Forelimb muscle (tissue), 1 donor: ENCODE measurements at places on chromosomes 11 and 22. TPM values are rescaled to one million over a fixed set of nuclear protein-coding genes. Genes with fewer than 3 reads are reported as not detected.

DNA sequence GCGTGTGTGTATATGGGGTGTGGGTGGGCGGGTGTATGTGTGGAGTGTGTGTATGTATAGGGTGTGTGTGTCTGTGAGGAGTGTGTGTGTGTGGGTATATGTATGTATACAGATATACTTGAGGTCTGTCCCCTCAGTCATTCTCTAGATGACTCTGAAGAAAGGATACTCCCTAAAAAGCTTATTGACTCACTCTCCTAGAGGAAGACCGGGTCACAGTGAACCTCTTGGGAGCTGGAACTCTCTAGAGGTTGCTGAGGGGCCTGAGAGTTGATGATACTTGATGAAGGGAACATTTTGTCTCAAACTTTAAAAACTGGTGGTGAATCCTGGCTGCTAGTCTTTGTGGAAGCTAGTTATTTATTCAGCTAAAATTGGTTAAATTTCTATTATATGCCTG is 15.1 kb downstream of the STX3 start:
- no peak for DNase-seq

SERGEF gene
- 10.4 TPM for polyA plus RNA-seq

- no peak for DNase-seq
Measured at GRCh38 chr11:48879256-48879655, 104.4 kb downstream of the TRIM51G start.

DNA sequence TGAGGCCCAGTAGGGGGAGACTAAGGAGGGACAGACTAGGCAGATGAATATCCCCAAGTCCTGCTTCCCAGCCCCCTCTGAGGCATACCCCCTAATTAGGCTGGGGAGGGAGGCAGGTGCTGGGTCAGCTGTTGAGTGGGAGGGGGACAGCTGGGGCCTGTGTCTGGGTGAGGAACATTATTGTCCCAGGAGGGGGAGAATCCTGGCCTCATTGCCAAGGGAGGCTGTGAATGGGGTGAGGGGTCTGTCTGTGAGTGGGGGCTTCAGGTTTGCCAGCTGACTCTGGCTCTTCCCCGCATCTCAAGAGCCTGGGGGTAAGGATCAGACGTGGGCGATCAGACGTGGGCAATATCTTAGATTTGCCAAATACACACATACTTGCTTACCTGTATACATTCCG is 2.1 kb downstream of the INPPL1 start:
- DNase-seq, result no peak

- DNase-seq, result no peak
Measured at GRCh38 chr11:72789493-72790131, 4.2 kb downstream of the STARD10 start.

TREH gene
- 0.19 TPM for polyA plus RNA-seq

DNA sequence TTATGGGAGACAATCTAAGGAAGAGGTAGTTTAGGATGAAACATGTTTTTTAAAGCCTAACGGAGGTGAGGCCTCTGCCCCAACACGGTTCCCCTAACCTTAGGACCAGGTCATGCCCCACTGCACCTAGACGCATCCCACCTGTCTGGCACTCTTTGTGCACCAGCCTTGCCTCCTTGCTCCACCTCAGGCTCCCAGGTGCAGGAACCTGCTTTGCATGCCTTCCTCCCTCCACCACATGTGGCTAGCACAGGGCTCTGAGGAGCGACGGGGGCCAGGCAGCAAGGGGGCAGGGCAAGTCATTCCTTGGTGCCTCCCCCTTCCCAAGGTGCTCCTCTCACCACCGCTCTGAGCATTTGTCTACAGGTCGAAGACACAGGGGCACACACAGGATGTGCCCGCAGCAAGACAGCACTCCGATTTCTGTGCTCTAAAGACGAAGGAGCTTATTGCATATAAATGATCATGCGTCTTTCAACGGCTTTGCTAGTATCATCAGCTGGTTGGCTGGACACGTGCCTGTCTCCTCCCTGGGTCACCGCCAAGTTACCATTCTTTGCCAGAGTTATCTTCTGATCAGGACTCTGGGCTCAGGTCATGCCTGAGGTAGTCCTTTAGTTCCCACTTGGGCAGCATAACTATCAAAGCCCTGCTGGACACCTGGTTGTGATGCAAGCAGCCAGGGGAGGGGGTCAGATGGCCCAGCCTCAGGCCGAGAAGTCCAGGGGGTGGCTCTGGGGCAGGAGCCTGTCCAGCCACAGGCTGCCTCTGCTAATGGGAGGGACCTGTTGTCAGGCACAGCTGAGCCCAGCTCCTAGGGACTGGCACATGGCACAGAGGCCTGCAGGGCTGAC is 172.0 kb upstream of the NTM start:
- DNase-seq, result no peak

ADM2 gene
- polyA plus RNA-seq, result 0.30 TPM

OR2AG2 gene
- polyA plus RNA-seq, result not detected

DNA sequence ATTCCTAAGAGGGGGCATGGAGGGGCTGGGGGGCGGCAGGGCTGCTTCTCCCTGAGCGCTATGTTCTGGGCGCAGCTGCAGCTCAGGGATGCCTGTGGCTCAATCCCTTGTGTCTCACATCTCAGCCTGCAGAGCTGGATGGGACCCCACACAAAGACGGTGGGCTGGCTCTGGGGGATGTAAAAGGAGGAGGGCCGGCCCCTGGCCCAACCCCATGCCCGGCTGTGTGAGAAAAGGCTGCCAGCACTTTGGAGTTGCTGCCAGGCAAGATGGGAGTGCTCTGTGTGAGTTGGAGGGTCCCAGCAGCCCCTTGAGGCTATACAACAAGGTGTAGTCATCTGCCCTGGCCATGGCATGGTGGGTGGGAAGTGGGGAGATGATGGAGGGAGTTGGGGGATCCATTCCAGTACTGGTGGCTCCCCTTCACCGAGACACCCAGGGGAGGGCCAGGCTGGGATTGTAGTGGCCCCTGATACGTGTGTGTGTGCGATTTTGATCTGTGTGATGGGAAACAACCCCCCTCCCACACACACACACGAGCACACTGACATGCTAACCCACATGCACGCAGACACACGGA is 1.3 kb upstream of the TBX10 start:
- DNase-seq, result no peak

DNA sequence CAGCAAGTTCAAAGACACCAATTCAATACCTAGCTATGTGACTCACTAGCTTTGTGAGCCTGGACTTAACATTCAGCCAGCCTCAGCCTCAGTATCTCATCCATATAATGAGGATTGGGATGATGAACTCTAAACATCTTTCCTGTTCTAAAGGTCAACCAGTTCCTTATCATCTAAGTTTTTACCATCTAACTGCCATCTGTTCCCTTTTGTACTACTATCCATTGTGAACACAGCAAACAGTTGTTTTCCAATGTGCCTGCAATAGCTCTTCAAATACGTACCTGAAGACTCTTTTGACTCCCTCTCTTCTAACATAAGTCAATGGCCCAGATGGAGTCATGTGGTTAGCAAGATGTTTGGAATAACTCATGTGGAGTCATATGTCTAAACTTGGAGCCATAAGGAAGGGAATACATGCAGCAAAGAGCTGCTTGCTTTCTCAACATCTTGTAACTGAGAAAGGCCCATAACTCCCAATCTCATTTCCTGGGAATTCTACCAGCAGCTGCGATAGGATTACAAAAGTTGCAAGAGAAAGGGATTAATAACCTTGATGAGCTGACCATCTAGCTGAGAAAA is 19.4 kb downstream of the SYTL2 start:
- no peak for DNase-seq

- no peak for DNase-seq
Measured at GRCh38 chr11:1920909-1921573, 1.5 kb downstream of the TNNT3 start.

TRIM51G gene
- not detected for polyA plus RNA-seq

GRCh38 chr22:31897842-31898805 is 46.2 kb upstream of the YWHAH start:
- DNase-seq, result no peak

DNA sequence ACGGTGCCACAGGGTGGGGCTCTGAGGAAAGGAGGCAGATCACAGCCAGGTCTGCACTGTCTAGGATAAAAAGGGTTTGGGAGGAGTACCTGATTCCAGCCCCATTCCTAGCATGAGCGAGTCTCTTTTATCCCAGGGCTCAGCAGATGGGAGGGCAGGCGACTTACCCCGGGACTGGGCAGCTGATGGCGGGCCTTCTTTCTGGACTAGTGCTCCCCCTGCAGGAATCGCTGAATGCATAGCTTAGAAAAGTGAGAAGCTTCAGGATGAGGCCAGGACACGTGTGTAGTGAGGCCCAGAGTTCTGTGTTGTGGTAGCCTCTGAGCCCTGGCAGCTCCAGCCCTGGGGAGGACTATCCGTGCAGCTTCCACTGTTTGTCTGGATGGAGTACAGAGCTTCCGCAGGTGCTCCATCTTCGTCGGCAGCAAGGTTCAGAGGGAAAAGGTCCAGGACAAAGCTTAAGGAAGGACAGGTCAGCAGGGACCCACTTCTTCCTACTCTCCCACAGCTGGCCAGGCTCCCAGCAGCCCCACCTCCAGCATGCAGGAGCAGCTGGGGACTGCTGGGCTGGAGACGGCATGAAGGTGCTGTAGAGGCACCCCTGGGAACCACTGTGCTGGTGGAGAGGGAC is 30.4 kb downstream of the COMMD9 start:
- DNase-seq, result no peak

QSER1 gene
- polyA plus RNA-seq, result 18.9 TPM

- DNase-seq, result peak; percentile 87
Measured at GRCh38 chr11:95459291-95460042, 228.5 kb upstream of the SESN3 start.

DNA sequence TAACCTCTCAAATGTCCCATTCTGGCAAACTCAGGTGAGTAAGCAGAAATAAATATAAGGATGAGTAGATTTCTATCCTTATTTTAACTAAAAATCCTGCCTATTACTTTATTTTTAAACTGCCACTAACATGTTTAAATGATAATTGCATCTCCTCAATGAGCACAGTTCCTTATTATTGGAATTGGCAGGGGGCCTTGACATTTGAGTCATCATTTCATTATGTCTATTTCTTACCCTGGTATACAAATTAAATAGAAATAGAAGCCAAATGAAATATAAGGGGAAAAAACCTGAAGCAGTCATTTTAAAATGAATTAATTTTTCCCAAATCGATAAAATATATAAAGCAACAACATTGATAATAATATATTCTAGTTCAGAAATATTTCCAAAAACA is 81.2 kb downstream of the GUCY1A2 start:
- DNase-seq, result no peak

- DNase-seq, result no peak
Measured at GRCh38 chr11:125079878-125080530, 16.9 kb downstream of the SLC37A2 start.

MUC5AC gene
- not detected for polyA plus RNA-seq

GRCh38 chr22:28817919-28818859 is 17.8 kb upstream of the XBP1 start:
- DNase-seq, result no peak

VPS26B gene
- 30.4 TPM for polyA plus RNA-seq

WNT11 gene
- polyA plus RNA-seq, result 16.6 TPM

GRCh38 chr11:117466966-117467365 is 139.3 kb downstream of the CEP164 start:
- no peak for DNase-seq

GRCh38 chr11:2108675-2109491 is 30.3 kb downstream of the IGF2 start:
- DNase-seq, result no peak

TPBGL gene
- polyA plus RNA-seq, result 0.19 TPM

DNA sequence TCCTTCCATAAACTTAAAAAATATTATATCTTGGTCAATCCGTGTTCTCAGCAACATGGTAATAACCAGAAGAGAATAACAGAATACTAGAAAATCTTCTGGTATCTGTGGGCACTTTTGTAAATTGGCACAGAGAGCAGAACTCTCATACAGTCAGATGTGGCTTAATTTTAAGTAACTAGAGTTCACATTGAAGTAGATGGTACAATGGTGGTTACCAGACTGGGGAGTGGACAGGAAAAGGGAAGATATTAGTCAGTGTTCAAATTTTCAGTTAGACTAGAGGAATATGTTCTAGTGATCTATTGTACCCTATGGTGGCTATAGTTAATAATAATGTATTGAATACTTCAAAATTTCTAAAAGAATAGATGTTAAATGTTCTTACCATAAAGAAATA is 6.9 kb downstream of the OR52H1 start:
- no peak for DNase-seq

SLC29A2 gene
- polyA plus RNA-seq, result 32.1 TPM

DNA sequence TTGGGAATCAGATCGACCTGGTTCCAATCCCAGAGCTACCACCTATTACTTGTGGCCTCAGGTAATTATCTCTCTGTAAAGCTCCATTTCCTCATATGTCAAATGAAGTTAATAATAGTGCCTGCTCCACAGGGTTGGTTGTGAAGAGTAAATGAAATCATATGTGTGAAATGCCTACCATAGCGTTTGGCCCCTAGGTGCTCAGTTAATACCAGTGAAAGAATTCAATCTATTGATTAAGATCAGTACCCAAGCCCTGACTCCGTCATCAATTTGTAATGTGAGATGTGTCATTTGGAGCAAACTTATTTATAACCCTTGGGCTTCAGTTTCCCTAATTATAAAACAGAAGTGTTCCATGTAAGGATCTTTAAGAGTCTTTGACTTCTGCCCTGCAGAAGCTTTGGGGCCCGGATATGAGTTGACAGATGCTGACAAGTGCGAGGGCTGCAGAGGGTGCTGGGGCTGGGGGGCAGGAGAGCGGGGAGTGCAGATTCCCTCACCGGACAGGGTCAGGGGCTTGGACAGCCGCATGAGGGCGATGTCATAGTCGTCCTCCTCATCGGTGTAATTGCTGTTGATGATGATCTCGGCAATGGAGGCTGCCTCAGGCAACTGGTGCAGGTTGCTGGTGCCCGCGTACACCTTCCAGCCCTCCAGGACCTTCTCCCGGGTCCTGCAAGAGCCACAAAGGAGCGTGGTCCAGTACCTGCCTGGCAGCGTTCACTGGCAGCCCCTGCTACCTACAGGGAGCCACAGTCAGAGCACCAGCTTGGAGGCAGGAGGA is 20.9 kb downstream of the TMPRSS13 start:
- DNase-seq, result no peak
